ENCODE measurements at places on chromosomes 2 and 18.

DNA sequence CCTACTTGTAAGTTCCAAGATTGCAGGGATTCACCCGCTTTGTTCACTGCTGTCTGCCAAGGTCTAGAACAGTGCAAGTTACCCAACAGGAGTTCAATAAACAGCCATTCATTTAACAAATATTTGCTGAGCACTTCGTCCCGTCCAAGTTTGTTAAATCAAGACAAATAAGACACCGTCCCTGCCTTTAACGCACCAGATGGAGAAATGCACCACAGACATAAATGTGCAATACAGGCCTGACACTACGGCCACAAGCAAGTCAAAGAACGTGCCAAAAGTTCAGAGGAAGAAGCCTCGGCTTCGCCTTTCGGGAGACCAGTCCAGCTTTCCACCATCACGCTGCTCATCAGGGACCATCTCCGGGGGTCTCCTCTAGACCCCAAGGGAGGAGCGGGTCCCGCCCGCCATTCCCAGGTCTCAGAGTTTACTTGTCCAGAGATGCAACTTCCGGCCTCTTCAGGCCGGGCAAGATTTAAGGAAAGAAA is 429 bp downstream of the C2orf76 start:
- DNase-seq, result no peak

DNA sequence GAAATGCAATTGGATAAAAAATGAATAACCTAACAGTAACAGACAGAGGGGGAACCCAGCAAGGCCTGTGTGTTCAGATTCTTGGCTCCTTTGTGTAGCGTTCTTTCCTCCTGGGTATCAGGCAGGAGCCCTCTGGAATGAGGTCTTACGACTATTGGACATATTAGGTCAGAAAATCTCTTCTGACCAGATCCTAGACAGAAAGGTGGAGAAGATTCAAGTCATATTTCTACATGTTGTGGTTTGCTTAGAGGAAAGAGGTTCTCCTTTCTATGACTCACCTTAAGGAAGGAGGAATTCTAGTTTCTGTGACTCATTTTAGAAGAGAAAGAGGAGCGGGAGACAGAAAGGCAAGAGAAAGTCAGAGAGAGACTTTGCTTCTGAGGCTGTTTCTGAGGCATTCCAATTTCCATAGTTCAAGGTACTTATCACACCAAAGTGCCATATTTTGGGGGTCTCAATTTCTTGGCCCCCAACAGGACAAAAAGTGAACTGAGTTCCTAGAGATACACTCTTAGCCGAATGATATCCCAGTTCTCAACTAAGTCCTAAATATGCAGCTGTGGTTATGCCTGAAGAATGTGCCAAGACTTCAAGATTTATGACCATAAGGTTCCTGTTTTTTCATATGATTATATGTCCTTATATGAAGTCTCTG is 618.6 kb downstream of the ZEB2 start:
- DNase-seq, result no peak

DNA sequence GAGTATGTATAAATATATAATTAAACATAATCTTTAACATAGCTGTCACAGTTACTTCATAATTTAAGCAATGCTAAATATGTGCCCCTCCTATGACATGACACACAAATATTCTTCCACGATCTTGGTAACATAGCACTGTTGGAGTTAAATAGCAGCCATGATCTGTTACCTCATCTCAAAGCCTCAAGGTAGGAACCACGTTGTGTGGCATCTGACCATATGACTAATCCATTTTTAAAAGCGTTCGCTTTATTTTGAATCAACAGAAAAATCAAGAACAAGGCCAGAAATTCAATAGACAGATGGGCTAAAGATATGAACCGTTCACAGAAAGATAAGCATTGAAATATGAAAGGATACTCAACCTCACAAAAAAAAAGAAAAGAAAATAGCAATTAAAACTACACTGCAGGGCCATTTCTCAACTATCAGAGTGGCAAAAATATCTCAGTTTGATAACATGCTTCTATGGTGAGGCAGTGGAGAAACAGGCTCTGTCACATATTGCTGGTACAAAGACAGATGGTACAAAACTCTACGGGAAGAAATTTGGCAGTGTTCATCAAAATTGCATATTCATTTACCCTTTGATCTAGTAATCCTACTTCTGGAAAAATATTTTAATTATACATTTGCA is 105.9 kb downstream of the TMX3 start:
- no peak for DNase-seq

GRCh38 chr18:57559314-57559713 is 27.2 kb downstream of the FECH start:
- DNase-seq, result no peak

DNA sequence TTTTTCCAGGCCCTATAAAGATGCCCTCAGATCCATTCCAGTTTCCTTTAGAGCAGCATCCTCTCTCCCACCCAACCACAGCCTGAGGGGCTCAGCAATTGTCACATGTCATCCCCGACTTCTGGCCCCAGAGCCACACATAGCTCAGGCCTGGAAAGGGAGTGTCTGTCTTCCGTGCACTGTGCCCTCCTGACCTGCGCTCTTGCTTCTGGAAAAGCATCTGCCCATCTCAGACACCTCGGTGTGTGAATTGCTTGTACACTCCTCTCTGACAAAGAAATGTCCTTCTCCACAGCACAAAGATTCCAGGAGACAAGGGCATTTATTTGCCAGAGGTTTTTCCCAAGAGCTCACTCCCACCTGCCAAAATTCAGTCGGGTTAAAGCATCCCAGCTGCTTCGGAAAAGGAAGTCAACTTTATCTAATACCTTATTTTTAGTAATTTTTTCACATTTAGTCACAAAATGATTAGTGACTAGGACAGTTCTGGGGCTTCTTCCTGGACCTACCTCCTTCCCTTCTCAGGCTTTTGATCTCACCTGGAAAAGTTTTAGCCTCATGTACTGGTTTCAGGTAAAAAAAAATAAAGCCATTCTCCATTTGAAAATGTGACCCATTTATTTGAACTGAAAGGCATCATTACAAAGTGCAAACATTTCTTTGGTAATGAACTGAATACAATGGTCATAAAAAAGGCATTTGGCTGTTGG is 112.9 kb downstream of the PXDN start:
- DNase-seq, result no peak

DNA sequence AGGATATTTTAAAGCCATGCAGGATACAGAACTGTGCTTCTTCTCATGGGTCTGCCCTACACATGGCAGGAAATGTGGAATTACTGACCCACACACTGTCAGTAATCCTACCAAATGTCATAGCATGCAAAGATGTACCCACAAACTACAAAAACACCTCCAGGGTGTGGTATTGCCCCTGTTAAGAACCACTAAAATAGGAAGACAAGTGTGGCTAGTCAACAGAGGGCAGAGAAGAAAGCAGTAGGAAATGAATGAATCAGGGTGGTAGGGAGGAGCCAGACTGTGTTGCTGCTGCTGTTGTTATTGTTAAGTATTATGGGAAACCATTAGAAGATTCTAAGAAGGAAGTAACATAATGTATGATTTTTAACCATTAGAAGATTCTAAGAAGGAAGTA is 556.7 kb upstream of the ACVR2A start:
- DNase-seq, result no peak

DNA sequence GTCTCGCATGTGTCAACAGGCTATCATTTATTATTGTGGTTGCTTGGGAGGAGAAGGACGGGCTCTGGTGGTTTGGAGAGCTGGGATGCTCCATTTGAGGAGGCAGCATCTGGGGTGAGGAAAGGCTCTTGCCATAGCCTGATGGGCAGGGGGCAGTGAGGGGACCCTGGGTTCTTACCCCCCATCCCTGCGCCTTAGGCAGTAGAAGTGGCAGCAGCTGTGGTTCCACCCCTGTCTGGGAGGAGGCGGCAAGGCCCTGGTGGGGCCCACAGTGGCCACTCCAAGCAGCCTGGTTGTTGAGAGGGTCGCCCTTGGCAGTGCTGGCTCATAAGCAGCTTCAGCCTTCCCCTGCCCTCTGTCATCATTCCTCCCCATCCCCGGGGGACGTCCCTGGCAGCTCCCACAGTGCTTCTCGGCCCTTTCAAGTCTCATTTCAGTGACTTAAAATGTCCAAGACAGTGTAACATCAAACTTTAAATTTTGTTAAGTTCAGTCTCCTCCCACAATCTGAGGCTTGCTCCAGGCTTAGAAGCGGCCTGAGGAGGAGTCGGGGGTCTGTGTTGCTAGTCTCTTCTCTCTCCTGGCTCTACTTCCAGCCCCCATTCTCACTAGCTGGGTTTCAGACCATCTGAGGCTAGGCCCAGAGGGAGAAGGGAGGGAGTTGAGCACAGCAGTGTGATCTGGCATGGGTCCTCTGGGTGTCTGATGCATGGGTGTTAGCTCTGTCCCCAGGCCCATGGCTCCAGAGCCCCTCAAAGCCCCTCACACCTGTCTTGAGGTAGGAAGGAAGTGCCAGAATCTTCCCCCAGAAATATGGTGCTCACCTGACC is 34.9 kb upstream of the PTPN4 start:
- no peak for DNase-seq

DNA sequence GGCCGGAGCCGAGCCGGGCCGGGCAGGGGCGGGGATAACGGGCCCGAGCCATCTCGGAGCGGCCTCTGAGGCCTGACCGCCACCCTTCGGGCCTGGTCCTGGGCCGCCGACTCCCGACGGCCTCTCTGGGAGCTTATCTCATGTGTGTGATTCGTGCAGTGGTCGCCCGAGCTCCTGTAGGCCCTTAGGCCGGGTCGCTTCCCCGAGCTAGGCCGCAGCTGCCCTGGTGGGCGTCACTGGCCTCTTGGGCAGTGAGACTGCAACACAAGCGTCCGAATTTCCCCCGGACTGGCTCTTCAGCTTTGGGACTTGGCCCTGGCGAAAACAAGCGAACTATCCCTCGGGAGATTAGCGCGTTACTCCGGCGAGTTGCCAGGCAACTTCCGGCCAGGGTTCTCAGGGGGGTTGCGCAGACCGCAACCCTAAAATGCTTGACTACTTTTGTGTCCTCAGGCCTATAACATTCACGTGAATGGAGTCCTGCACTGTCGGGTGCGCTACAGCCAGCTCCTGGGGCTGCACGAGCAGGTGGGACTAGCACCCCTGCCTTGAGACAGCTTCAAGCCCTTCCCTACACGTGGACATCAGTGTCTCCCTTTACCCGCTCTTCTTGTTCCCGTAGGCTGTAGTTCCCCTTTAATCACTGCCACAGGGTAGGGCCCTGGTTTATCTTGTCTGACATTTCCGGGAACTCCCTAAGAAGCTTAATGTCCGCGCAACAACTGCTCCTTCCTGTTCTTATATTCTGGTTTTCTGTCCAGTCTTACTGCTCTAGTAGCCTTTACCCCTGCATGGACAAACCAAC is 602 bp downstream of the SNX17 start:
- DNase-seq, result no peak

GRCh38 chr18:29301048-29301447 is 1124.1 kb upstream of the CDH2 start:
- no peak for DNase-seq

DNA sequence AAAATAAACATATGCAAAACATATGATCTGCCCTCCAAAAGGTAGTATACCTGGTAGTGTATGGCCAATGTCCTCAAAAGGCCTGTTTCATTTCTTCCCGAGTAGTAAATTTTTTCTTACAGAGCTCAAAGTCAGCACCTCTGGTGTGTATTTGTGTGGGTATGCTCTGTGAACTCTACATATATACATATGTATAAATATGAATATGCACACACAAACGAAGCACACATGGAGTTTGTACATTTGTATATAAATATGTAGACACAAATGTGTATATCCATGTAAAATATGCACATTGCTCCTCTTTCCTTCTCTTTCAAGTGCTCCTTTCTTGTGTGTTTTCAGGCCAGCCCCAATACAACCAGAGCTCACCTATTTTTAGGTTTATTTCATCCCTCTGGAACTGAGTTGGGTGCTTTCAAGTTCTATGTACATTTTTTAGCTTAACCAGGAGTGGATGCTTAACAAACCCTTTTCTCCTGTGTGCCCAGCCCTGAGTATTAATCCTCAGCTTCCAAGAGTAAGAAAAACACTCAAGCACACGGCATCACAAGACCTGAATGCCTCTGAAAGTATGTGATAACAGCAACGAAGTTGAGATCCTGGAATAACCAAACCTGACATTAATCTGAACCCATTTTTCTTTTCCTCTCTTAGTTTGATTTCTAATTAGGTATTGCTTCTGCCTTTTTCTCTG is 12.2 kb upstream of the GALNT5 start:
- DNase-seq, result no peak

DNA sequence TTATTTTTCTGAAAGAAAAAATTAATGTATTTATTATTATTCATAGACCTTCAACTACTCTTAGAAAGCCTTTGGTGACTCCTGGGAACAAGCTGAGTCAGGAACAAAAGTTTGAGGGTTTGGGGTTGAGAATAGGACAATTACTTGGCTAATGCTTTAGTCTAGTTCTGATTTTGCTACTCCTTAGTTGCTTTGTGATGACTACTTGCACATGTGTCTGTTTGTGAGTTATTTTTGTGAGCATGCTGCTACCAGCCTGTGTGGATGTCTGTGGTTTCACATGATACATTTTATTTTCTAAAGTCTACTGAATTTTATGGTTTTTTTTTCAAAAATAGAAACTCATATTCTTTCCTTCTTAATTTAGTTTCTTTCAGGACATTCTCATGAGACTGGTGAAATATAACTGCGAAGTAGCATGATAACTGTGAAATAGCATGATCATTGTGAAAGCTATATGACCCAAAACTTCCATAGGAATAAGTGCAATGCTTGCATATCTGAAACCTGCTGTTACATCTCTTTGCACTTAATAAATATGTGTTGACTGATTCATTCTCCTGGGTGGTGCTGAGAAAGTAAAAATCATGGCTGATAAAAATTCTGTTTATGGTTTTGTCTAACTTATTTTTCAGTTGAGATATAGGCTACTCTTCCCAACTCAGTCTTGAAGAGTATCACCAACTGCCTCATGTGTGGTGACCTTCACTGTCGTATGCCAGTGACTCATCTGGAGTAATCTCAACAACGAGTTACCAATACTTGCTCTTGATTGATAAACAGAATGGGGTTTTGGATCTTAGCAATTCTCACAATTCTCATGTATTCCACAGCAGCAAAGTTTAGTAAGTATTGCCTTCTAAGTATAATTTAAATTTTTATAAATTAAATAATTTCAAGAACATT is 17.9 kb upstream of the IL18R1 start:
- no peak for DNase-seq

DNA sequence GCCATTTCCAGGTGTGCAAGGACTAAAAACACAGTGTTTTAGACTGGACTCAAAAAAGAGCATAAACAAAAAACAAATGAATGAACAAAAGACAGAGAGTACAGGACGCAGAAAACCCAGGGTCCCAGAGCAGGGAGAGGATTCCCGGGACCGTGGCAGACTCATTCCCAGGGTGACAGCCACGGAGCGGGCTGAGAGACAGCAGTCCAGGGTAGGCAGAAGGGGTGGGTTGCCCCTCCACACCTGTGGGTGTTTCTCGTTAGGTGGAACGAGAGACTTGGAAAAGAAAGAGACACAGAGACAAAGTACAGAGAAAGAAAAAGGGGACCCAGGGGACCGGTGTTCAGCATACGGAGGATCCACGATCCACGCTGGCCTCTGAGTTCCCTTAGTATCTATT is 273.4 kb downstream of the EIPR1 start:
- DNase-seq, result no peak

DNA sequence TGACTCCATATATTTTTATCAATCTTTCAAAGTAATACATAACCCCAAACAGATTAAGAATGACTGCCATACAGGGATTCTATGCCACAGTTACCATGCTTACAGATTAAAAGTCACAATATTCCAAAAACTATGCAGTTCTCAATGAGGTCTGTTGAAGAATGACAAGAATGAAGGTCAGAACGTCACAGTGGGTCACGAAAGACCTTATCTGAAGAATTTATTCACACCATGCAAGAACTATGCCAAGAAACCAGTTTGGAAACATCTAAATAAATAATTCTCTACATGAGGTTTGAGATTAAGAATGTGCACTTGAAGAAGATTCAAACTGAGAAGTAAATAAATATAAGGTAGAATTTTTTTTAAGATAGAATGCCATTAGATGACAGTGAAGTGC is 253.3 kb downstream of the EXOC6B start:
- no peak for DNase-seq

Data from GM12892 (cell line).